ENCODE measurements at places on chromosomes 7 and 10. TPM values are rescaled to one million over a fixed set of nuclear protein-coding genes. Genes with fewer than 3 reads are reported as not detected.

The VWDE gene
- total RNA-seq = 10.5 TPM

The WIPF3 gene
- total RNA-seq = not detected

The FZD8 gene
- total RNA-seq = not detected

The HYAL4 gene
- total RNA-seq = not detected

GRCh38 chr7:131505636-131506557, 50.5 kb downstream of the PODXL start:
- ATAC-seq = no peak

DNA sequence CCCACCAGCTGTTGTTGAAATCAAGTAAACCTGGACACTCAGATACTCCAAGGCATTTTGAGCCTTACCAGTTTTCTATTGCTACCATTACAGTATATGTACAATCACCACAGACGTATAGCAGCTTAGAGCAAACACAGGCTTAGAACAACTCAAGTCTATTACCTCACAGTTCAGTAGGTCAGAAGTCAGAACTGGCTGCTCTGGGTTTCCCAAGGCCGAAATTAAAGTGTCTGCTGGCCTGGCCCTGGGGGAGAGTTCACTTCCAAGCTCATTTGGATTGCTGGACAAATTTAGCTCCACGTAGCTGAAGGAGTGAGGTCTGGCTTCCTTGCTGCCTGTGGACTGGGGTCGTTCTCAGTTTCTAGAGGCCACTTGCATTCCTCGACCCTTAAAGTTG, 260.1 kb upstream of the LRRN3 start:
- ATAC-seq = no peak

DNA sequence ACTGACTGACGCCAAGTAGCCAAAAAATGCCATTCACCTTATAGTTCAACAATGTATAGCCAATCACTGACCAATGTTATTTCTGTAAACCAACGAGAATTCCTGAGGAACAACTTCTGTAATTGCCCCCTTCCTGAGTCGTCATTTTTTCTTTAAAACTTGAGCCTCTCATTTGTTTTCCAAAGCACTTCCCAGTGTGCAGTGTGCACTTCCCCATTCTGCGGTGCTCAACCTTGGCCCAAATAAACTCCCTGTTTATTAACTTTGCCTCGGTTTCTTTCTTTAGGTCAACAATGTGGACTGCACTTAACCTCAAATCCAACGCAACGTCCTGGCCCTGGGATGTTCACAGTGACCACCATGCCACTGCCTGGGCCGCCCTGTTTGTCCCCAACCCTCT, 15.1 kb downstream of the PKD1L1 start:
- ATAC-seq = no peak

DNA sequence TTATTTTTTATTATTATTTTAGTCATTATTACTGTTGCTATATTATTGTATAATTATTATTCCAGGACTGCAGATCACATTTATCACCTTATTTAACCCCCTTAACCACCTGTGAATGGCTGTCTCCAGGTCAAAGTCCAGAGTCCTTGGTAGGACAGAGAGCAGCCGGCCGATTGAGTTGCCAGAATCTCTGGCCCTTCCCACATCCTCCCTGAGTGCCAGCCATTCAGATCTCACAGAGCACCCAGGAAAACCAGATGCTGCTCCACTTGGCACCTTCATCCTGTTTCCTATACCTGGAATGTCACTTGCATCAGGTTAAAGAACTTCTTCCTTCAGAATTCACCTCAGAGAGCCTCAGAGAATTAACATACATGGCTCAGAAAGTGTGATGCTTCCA, 101.1 kb downstream of the ELAPOR2 start:
- no peak for ATAC-seq

- ATAC-seq = no peak
Observed at GRCh38 chr7:126608339-126608776, 644.4 kb downstream of the GRM8 start.

DNA sequence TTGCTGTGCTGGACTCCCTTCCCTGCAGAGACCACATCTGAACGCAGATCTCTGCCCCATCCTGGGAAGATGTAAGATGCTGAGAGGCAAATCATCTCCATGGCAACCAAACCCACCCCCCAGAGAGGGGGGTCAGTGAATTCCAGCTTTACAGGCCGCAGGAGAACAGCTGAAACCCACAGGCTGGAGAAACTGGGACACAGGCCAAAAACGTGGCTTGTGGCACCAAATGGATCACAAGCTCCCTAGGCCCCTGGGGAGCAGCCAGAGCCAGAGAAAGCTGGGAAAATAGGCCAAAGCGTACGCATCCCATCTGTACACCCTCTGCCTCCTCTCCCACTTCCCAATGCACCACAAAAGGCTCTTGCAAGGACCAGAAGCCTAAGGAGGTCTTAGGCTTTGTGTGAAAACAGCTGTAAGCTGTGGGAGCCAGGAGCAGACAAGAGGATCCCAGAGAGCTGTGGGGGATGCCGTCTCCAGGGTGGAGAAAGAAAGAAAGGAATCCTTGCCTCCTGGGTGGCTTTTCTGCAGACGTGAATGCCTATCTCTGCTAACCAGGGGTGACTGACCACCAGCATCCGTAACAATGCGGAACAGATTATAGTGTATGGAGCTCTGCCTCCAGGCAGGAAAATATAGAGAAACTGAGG, 59.5 kb downstream of the TMEM130 start:
- no peak for ATAC-seq

DNA sequence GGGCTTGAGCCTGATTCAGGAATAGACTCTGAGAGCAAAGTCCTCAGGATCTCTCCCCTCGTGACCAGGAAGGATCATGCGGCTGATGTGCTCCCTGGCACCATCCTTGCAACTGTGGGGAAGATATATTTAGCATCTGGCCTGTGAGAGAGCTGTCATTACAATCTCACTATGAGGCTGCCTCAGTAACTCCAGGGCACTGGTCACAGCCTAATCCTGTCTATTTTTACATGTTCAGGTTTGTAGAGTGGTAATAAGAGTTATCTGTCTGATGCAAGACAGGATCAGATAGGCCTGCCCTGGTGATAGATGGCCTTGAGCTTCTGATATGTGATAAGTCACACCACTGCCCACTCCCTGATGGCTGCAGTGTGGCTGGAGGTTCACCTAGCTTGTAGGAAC, 50.7 kb downstream of the PPP1R3C start:
- no peak for ATAC-seq

- ATAC-seq = no peak
Observed at GRCh38 chr7:494259-494687, 25.4 kb downstream of the PDGFA start.
